ENCODE measurements at places on chromosomes 3 and 15.
A peak's percentile ranks its signal among the peaks of the same experiment; 100 is the strongest.

GRCh38 chr3:172564499-172564898 is 41.3 kb upstream of the TNFSF10 start:
- H3K4me1 ChIP-seq = no peaks in the 10 kb centered on the region
- H3K27me3 ChIP-seq = no peaks in the 10 kb centered on the region
- H3K27ac ChIP-seq = no peak overlapping the region
- no peak overlapping the region for H3K4me3 ChIP-seq
- H3K36me3 ChIP-seq = no peaks in the 10 kb centered on the region

DNA sequence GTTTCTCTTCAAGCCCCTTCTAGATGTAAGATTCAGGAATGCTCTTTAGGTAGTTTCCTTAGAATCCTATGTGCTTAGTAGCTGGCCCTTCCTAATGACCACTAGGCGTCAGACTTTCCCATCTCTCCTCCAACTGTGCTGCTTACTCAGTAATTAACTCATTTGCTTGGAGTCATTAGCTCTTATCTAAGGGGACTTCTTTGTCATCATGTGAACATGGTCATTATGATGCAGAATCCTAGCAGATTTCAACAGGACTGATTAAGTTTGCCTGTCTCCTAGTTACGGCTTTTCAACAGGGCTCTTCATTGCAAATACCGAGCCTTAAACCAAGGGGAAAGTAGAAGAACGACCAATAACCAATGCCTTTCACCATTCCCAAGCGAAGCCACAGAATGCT is 46.4 kb downstream of the GJD2 start:
- no peak overlapping the region for H3K4me3 ChIP-seq
- no peaks in the 10 kb centered on the region for H3K27me3 ChIP-seq
- H3K27ac ChIP-seq = no peak overlapping the region

GRCh38 chr3:190293621-190294020 is 28.6 kb downstream of the CLDN1 start:
- no peaks in the 10 kb centered on the region for H3K36me3 ChIP-seq
- H3K4me3 ChIP-seq = no peak overlapping the region
- H3K4me1 ChIP-seq = no peaks in the 10 kb centered on the region
- no peak for DNase-seq
- no peaks in the 10 kb centered on the region for H3K27me3 ChIP-seq

- no peak for DNase-seq
- no peaks in the 10 kb centered on the region for H3K27me3 ChIP-seq
- no peak overlapping the region for H3K27ac ChIP-seq
- no peak overlapping the region for H3K4me3 ChIP-seq
- peaks cover 17% of the 10 kb centered on the region for H3K36me3 ChIP-seq
These were observed 33.6 kb downstream of the TMEM45A start for GRCh38 chr3:100525753-100526612.

DNA sequence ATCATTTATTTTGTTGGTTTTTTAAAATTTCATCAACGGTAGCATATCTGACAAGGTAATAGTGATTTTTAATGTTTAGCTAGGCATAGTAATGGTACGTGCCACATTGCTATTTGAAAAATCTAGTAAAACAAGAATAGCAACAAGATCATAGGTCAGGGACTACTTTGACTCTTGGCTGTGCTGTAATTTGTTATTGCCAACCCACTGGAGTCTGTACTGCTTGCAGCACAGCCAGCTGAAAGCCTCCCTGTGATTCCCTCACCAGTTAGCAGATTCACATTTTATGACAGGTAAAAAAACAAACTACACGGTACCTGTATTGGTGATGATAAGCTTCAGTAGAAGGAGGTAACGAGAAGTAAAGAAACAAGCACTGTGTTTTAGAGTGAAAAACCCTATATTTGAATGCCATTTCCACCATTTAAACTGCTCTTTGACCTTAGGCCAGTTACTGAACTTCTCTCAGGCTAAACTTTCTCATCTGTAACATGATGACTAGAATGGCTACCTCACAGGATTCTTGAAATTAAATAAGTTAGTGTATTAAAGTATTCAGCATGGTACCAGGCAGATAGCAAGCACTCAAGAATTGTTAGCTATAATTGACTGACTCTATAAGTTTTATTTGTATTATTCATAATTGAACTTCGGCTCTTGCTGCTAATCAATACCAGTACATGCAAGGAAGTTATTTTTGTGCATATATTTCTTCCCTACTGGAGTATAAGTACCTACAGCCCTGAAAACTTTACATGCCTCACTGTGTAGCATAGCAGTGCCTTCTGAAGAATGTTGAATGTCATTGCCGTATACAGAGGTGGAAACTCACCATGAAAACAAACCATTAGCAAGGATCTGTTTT is 16.1 kb downstream of the FILIP1L start:
- no peak overlapping the region for H3K27ac ChIP-seq
- no peaks in the 10 kb centered on the region for H3K27me3 ChIP-seq
- no peaks in the 10 kb centered on the region for H3K36me3 ChIP-seq
- H3K4me1 ChIP-seq = peaks cover 12% of the 10 kb centered on the region

- no peaks in the 10 kb centered on the region for H3K27me3 ChIP-seq
- H3K27ac ChIP-seq = peak overlapping the region; percentile 78
- no peak overlapping the region for H3K4me3 ChIP-seq
- DNase-seq = peak; percentile 63
- H3K36me3 ChIP-seq = no peaks in the 10 kb centered on the region
These were observed 76.6 kb downstream of the RPL39L start for GRCh38 chr3:187062526-187063177.

DNA sequence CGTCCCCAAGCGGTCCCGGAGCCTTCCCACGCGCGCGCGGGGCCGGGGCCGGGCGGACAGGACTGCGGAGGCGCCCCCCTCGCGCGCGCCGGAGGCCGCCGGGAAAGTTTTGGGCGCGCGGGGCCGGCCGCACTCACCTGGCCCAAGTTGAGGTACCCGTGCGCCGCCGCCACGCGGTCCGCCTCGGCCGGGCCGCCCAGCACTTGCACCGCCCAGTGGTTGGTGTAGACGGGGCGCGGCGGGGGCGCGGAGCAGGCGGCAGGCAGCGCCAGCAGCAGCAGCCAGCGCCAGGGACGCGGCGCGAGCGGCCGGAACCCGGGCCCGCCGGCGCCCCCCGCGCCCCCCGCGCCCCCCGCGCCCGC is 289 bp downstream of the PCSK6 start:
- peak; percentile 33 for DNase-seq
- H3K4me3 ChIP-seq = peak overlapping the region; percentile 43
- no peak overlapping the region for H3K27ac ChIP-seq
- no peaks in the 10 kb centered on the region for H3K4me1 ChIP-seq
- no peaks in the 10 kb centered on the region for H3K27me3 ChIP-seq
- H3K36me3 ChIP-seq = no peaks in the 10 kb centered on the region

DNA sequence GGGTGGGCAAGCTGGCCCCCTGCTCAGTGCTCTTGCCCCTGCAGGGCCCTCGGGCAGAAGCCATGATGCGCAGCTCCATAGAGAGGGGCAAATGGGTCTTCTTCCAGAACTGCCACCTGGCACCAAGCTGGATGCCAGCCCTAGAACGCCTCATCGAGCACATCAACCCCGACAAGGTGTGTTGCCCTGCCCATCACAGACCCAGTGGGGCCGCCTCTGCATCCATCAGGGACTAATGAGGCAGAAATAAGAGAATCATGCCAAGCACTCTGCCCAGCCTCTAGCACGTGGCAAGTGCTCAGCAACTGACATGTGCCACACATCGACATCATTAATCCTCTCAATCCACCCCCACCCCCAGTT is 49.4 kb downstream of the SEMA3G start:
- H3K4me1 ChIP-seq = no peaks in the 10 kb centered on the region
- peaks cover 6% of the 10 kb centered on the region for H3K36me3 ChIP-seq
- no peak overlapping the region for H3K27ac ChIP-seq
- no peak for DNase-seq
- no peaks in the 10 kb centered on the region for H3K27me3 ChIP-seq
- no peak overlapping the region for H3K4me3 ChIP-seq

GRCh38 chr3:46113608-46114007 is 86.3 kb upstream of the XCR1 start:
- no peak overlapping the region for H3K27ac ChIP-seq
- no peaks in the 10 kb centered on the region for H3K27me3 ChIP-seq
- DNase-seq = no peak
- H3K4me3 ChIP-seq = no peak overlapping the region

GRCh38 chr3:4656626-4657328 is 163.6 kb downstream of the ITPR1 start:
- no peak overlapping the region for H3K27ac ChIP-seq
- H3K4me3 ChIP-seq = no peak overlapping the region
- no peaks in the 10 kb centered on the region for H3K27me3 ChIP-seq
- H3K4me1 ChIP-seq = no peaks in the 10 kb centered on the region
- H3K36me3 ChIP-seq = peaks cover 7% of the 10 kb centered on the region

- H3K27ac ChIP-seq = no peak overlapping the region
- H3K4me3 ChIP-seq = no peak overlapping the region
These were observed 71.6 kb upstream of the SYN2 start for GRCh38 chr3:11932636-11933035.

GRCh38 chr3:113058188-113058587 is 67.4 kb downstream of the GTPBP8 start:
- peaks cover 2% of the 10 kb centered on the region for H3K4me1 ChIP-seq
- H3K27me3 ChIP-seq = no peaks in the 10 kb centered on the region
- H3K4me3 ChIP-seq = no peak overlapping the region
- DNase-seq = no peak
- H3K36me3 ChIP-seq = no peaks in the 10 kb centered on the region

- no peaks in the 10 kb centered on the region for H3K27me3 ChIP-seq
- no peak overlapping the region for H3K4me3 ChIP-seq
- H3K36me3 ChIP-seq = no peaks in the 10 kb centered on the region
- no peak for DNase-seq
These were observed 33.4 kb downstream of the OSBPL10 start for GRCh38 chr3:31947671-31948091.

DNA sequence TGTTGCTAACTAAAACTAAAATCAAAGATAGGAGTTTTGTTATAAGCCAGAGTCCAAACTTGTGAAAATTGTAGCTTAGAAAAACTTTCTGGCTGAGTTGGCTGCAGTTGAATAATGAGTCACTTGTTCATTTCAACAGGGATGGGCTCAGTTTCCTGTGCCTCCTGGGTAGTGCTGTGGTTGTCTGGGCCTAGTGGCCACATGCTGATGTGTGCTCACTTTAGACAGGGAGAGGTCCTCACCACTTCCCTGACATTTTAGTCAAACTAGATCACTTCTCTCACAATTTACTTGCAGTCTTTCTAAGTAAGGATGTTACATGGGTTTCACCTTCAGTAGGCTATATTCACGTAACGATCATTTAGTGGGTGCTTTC is 6.3 kb upstream of the UBE2Q2 start:
- H3K4me1 ChIP-seq = no peaks in the 10 kb centered on the region
- H3K36me3 ChIP-seq = no peaks in the 10 kb centered on the region
- no peak for DNase-seq
- no peak overlapping the region for H3K4me3 ChIP-seq

DNA sequence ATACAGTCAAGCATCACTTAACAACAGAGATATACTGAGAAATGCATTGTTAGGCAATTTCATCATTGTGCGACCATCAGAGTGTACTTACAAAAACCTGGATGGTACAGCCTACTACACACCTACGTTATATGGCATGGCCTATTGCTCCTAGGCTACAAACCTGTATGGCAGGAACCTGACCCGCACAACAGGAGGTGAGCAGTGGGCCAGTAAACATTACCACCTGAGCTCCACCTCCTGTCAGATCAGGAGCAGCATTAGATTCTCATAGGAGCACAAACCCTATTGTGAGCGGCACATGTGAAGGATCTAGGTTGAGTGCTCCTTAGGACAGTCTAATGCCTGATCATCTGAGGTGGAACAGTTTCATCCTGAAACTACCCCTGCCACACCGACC is 89.7 kb downstream of the SCAPER start:
- H3K4me3 ChIP-seq = no peak overlapping the region
- no peaks in the 10 kb centered on the region for H3K4me1 ChIP-seq
- no peaks in the 10 kb centered on the region for H3K27me3 ChIP-seq

- no peaks in the 10 kb centered on the region for H3K4me1 ChIP-seq
- no peaks in the 10 kb centered on the region for H3K27me3 ChIP-seq
- DNase-seq = no peak
- no peak overlapping the region for H3K4me3 ChIP-seq
- H3K36me3 ChIP-seq = no peaks in the 10 kb centered on the region
These were observed 33.0 kb upstream of the NR2E3 start for GRCh38 chr15:71777216-71777943.

- H3K4me3 ChIP-seq = no peak overlapping the region
- H3K27me3 ChIP-seq = no peaks in the 10 kb centered on the region
- DNase-seq = peak; percentile 6
- no peak overlapping the region for H3K27ac ChIP-seq
- H3K4me1 ChIP-seq = peaks cover 6% of the 10 kb centered on the region
- H3K36me3 ChIP-seq = no peaks in the 10 kb centered on the region
These were observed 67.6 kb downstream of the TUSC7 start for GRCh38 chr3:116776880-116777785.

- H3K27me3 ChIP-seq = no peaks in the 10 kb centered on the region
These were observed 62.6 kb downstream of the SMAD3 start for GRCh38 chr15:67127965-67128364.

GRCh38 chr3:30286811-30287210 is 319.6 kb upstream of the TGFBR2 start:
- no peaks in the 10 kb centered on the region for H3K4me1 ChIP-seq

GRCh38 chr15:72135719-72136118 is 17.5 kb downstream of the SENP8 start:
- no peak overlapping the region for H3K27ac ChIP-seq
- no peaks in the 10 kb centered on the region for H3K36me3 ChIP-seq
- no peaks in the 10 kb centered on the region for H3K27me3 ChIP-seq
- H3K4me3 ChIP-seq = no peak overlapping the region
- no peak for DNase-seq
- peaks cover 8% of the 10 kb centered on the region for H3K4me1 ChIP-seq

DNA sequence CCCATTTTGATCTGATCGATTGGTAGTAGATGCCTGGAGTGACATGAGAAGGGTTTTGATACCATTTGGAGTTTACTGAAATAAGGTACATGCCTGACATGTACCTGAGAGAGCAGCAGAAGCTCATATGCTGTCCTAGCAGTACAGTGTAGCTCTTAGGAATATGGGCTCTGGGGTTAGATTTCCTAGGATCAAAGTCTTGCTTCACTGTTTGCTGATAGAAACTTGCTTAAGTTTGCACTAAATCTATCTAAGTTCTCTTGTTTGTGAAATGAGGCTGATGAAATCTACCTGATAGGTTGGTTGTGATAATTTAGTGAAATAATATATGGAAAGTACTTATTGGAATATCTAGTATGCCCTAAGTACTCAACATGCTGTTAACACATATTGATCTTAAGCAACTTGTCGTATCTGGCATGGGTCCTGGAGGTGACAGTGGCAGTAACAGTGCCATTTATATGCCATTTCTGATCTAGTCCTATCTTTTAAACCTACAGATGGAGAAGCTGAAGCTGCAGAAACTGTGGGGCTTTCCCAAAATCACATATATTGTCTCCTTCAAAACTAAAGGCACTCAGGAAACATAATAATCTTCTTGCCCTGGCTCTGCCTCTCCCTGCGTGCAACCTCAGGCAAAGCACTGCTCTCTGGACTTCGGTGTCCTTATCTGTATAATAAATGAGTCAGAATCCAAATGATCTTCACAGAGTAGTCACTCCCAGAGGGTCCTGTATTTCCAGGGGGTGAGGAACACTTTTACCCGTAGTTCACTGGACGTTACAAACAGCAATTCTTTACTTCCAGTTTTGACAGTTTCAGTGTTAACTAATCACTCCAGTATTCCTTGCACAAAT is 223.6 kb upstream of the SETMAR start:
- H3K36me3 ChIP-seq = no peaks in the 10 kb centered on the region
- H3K4me1 ChIP-seq = no peaks in the 10 kb centered on the region
- no peak overlapping the region for H3K27ac ChIP-seq
